Activated T-cell treated with anti-CD3 and anti-CD28 coated beads, Interleukin-2, amount 50 U/mL, for 48 hours (primary cell): ENCODE measurements at places on chromosomes 2 and 18.

- DNase-seq: peak; percentile 62
Measured at GRCh38 chr2:68943581-68944568, 8.8 kb downstream of the GKN2 start.

GRCh38 chr2:86216575-86217555 is 17.6 kb downstream of the MRPL35 start:
- DNase-seq: no peak

DNA sequence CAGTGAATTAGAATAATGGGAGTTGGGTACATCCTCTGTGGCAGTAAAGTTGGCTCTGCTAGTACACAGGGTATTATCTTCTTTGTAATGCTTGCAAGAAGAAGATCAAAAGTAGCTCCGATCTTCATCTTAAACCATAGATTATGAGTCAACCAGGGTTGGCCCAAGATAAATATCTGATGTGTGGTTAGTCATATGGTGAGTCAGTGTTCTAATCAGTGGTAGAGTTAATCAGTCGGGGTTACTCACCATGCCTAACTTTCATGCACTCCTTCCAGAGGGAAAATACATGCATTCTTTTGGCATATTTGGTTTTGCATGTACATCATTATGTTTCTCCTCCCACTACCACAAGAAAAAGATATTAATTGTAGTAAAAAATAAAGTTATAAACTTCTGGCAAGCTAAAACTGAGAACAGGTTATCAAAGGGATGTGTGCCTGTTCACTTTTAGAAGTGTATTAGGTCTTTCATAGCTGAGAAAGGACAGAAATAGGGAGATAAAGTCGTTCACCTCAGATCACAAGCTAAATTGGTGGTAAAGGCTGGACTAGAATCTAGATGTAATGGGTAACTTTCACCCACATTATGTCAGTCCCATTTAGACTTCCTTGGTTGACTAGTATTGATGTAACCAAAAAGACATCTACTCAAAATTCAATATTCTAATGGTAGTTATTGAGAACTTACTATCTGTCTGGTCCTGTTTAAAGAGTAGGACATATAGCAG is 684.4 kb downstream of the IRS1 start:
- no peak for DNase-seq

DNA sequence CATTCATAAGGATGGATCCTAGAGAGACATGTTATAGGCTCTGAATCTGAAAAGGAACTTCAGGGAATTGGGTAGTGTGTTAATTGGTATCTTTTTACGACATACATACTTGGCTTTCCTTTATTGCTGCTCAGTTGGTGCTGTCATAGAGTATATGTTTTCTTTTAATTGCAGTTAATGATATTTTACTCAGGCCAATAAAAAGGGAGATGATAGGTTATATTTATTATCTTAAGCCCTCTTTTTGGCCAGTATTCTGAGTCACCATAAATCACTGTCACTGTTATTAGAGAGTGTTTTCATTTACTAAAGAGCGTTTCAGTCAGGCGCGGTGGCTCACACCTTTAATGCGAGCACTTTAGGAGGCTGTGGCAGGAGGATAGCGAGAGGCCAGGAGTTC is 47.6 kb downstream of the RALBP1 start:
- no peak for DNase-seq

- DNase-seq: no peak
Measured at GRCh38 chr18:60145776-60146175, 226.8 kb downstream of the MC4R start.
